Mononuclear cell (primary cell): ENCODE measurements at places on chromosomes 2 and 18. TPM values are rescaled to one million over a fixed set of nuclear protein-coding genes. Genes with fewer than 3 reads are reported as not detected.

TEX51 gene
- not detected for total RNA-seq

GKN2 gene
- not detected for total RNA-seq

RPRM gene
- total RNA-seq = 0.10 TPM

ZBTB7C gene
- total RNA-seq = not detected

GALR1 gene
- total RNA-seq = under 0.01 TPM

MAP3K19 gene
- not detected for total RNA-seq

ADAM23 gene
- total RNA-seq = 0.94 TPM

RAB27B gene
- 14.3 TPM for total RNA-seq

MEP1B gene
- not detected for total RNA-seq

IL1A gene
- 23.4 TPM for total RNA-seq

FOXI3 gene
- not detected for total RNA-seq

SCN9A gene
- total RNA-seq = 0.63 TPM

CNDP1 gene
- total RNA-seq = not detected
